NCI-H526 (cell line): ENCODE measurements at places on chromosomes 7 and 10.

GRCh38 chr10:17453373-17454091, 863 bp downstream of the ST8SIA6 start:
- DNase-seq, result peak; percentile 81

DNA sequence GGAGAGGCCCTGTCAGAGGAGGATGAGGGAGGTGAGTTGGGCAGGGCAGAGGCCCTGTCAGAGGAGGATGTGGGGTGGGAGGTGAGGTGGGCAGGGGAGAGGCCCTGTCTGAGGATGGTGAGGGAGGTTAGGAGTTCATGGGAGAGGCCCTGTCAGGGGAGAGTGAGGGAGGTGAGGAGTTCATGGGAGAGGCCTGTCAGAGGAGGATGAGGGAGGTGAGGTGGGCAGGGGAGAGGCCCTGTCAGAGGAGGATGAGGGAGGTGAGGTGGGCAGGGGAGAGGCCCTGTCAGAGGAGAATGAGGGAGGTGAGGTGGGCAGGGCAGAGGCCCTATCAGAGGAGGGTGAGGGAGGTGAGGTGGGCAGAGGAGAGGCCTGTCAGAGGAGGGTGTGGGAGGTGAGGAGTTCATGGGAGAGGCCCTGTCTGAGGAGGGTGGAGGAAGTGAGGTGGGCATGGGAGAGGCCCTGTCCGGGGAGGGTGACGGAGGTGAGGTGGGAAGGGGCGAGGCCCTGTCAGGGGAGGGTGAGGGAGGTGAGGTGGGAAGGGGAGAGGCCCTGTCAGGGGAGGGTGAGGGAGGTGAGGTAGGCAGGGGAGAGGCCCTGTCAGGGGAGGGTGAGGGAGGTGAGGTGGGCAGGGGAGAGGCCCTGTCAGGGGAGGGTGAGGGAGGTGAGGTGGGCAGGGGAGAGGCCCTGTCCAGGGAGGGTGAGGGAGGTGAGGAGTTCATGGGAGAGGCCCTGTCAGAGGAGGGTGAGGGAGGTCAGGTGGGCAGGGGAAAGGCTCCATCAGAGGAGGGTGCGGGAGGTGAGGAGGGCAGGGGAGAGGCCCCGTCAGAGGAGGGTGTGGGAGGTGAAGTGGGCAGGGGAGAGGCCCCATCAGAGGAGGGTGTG, 73.7 kb downstream of the INPP5A start:
- no peak for DNase-seq

GRCh38 chr7:149670288-149670687, 103.1 kb downstream of the ZNF467 start:
- DNase-seq, result no peak

GRCh38 chr10:19014034-19014433, 34.6 kb upstream of the MALRD1 start:
- no peak for DNase-seq

DNA sequence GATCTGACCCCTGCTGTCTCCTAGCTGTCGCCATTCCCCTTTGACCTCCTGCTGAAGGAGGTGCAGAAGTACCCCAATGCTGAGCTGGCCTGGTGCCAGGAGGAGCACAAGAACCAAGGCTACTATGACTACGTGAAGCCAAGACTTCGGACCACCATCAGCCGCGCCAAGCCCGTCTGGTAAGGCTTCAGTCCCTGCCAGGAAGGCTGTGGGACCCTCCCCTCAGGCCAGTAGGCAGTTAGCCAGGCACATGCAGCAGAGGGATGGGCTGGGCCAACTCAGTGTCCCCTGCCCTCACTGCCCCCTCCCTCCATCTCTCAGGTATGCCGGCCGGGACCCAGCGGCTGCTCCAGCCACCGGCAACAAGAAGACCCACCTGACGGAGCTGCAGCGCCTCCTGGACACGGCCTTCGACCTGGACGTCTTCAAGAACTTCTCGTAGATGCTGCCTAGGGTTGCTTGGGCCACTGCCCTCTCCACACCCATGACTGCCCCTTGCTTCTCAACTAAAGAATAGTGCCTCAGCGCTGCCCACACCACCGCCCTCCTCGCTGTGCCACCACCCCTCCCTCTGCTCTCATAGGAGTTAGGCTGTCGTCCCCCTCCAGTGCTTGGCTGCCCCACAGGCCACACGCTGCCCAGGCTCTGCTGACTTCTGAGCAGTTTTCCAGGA, 41.0 kb upstream of the ZMIZ2 start:
- no peak for DNase-seq

GRCh38 chr10:127834221-127834620, 58.5 kb downstream of the CLRN3 start:
- no peak for DNase-seq

DNA sequence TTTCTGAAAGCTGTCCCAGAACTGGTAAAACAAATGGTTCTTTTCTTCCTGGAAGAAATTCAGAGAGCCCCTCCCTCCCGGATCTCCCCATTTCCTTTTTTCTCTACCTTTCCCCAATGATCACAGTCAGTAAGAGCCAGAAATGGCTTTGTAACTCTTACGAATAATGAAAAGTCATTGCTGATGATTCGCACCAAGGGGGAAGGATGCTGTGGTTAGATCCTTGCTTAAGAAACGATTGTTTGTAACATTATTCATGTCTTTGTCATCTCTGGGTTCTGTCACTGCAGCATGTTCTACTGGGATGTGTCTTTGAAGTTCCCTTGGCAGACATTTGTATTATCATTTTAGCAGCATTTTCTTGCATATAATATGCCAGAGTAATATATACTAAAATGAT, 138.9 kb downstream of the CACNB2 start:
- DNase-seq, result no peak

DNA sequence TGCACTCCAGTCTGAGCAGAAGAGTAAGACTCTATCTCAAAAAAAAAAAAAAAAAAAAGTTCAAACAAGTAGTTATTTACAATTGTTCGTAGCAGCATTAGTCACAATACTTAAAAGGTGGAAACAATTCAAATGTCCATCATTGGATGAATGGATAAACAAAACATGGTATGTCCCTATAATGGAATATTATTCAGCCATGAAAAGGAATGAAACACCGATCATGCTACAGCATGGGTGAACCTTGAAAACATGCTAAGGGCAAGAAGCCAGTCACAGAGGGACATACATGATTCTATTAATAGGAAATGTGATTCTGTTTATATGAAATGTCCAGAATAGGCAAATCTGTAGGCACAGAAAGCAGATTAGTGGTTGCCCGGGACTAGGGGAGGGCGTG, 15.9 kb downstream of the DOCK1 start:
- no peak for DNase-seq

GRCh38 chr10:98244586-98244985, 23.4 kb downstream of the LOXL4 start:
- no peak for DNase-seq

DNA sequence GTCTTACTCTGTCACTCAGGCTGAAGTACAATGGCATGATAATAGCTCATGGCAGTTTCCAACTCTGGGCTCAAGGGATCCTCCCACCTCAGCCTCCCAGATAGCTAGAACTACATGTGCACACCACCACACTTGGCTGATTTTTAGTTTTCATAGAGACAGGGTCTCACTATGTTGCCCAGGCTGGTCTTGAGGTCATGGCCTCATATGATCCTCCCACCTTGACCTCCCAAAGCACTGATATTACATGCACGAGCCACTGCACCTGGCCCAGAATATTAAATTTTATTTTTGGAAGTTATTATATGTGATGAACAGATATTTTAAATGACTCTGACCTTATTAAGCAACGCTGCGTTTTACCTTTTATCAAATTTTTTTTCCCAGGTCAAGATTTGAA, 94.4 kb downstream of the PODXL start:
- DNase-seq, result no peak

DNA sequence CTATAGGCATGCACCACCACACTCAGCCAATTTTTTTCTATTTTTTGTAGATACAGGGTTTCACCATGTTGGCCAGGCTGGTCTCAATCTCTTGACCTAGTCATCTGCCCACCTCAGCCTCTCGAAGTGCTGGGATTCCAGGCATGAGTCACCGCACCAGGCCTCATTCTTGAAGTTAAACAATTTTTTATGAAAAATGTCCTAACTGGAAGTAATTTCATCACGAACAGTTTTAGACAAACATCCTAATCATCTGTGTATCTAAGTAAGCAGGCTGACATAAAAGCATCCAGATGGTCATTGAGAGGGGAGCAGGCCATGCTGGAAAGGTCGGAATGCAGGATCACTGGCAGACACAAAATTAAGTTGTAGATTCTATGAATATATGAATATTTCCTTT, 269.1 kb downstream of the ZMYND11 start:
- no peak for DNase-seq

GRCh38 chr10:79048639-79049550, 19.9 kb upstream of the ZMIZ1 start:
- DNase-seq, result no peak

DNA sequence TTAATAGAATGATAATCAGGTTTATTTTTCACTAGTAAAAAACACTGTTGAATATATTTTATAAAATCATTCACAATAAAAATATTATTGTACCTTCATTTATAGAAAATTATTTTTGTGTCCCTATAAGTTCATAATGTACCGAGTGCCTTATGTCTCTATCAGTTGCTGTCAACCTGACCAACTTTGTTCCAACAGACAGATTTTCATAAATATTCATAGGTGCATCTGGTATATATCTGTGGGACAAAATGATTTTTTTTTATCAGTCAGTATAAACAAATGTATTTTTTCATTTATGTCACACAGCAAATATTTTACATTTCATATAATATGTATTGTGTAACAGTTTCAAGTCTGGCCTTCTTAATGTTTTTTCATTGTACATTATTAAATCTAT, 195.9 kb downstream of the HGF start:
- DNase-seq, result no peak

DNA sequence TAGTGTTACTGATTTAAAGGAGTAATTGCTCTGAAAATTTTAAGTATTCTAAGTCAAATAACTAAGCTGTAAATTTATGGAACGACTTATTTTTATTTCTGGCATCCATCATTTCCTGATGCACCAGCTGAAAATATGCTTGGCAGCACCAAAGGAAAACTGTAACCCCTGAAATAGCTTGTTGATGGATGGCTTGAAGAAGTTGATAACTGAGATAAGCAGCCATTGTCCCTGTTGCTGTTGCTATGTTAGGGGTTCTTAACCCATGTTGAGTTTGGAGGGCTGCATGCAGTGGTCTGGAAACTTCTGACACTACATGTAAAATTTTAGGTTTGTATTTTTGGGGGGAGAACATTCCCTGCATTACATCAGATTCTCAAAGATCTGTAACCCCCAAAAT, 30.6 kb downstream of the RPA3 start:
- DNase-seq, result no peak

GRCh38 chr7:151849879-151850260, 27.0 kb downstream of the PRKAG2 start:
- DNase-seq, result no peak

DNA sequence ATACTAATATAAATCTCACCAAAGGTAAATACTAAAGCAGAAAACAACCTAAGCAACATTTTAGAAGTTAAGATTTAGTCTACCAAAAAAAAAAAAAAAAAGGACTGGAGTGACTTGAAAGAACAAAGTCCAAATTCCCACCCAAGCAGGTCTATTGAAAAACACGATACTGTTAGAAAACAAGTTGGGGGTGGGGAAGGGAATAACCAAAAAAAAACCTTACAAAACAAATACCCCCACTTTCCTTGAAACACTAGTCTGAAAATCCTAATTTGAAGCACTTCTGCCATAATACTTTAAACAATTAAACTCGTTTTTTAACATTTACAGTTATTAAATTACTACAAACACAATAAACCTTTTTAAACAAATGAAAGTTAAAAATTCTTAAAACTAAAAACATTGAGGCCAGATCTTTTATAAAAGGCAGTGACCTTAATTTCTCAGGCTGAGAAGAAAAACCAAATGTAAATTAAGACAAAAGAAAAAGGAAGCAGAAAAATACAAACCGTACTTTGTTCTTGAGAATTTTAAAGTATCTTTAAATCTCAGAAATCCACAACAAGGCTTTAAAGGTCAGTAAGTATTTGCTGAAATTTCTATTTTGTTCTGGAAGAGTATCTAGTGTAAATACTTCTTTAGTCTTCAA, 135.1 kb downstream of the NRBF2 start:
- no peak for DNase-seq

DNA sequence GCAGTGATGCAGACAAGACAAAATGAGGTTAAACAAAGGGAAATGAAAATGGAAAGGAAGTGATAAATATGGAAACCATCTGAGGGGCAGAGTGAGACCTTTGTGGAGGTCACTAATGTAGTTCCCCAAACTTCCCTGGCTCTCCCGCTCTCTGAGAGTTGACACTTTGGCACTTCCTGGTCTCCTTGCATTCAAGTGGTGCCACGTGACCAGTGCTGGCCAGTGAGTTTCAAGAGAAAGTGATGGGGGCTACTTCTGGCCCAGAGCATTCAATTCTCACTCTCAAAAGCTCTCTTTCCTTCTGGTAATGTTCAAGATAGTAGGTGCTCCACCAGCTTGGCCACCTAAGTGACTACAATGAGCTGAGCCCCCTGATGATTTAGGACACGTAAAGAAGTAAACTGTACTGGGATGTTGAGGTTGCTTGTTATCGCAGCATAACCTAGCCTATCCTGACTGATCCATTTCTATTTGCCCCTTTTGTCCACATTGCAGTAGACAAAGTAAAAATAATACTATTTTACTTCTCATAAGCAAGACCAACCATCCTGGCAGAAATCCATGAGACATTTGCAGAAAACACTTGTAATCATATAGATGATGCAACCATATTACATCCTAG, 242.0 kb upstream of the YAE1 start:
- no peak for DNase-seq

DNA sequence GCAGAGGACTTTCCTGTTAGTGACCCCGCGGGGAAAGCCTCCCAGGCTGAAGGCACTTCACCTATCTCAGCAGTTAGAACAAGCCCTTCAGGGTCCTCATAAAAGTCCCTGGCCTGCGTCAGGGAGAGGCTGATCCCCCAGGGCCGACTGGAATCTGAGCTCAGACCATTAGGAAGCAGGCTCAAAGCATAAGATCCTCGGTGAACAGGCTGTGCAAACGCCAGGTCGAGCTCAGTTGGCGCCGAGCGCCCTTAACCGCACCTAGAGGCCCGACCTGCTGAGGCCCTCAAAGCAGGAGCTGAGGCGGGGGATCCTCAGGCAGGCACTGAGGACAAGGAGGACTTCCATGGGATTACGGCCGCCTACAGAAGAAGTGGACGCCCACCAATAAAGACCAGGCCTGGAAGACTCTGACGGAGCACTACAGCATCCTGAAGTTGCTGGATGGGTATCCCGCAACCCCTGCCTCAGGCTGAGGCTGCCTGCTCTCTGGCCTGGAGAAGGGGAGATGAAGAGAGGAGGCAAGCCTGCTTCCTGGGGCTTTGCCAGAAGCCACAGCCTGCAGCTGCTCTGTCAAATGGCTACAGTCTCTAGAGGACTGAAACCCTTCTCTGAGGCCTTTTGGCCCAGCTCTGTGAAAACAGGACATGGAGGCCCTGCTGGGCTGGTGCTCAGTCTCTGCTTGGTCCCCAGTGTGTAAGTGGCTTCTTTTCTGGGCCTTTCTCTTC, 29.9 kb downstream of the LIPJ start:
- DNase-seq, result no peak

DNA sequence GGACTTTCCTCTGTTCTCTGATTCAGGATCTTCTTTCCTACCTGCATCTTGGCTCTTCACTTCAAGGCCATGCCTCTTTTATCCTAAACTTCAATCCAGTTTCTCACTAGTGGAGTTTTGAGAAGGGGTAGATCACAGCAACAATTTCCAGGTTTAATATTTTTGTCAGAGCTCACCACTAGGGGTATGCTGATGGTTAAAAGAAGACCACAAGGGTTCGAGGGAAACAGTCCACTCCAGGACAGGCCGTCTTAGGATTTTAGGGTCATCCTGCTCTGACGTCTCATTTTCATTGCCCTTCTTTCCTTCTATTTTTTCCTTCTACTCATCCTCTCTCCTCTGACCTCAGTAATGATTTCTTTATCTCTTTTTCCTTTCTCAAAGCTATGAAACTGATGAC, 11.3 kb downstream of the STAG3 start:
- no peak for DNase-seq

- no peak for DNase-seq
Observed at GRCh38 chr10:75880031-75880775, 448.8 kb downstream of the LRMDA start.
